ENCODE measurements at places on chromosomes 1 and 21.

- no peak for DNase-seq
Measured at GRCh38 chr21:37437376-37438080, 71.0 kb downstream of the DYRK1A start.

DNA sequence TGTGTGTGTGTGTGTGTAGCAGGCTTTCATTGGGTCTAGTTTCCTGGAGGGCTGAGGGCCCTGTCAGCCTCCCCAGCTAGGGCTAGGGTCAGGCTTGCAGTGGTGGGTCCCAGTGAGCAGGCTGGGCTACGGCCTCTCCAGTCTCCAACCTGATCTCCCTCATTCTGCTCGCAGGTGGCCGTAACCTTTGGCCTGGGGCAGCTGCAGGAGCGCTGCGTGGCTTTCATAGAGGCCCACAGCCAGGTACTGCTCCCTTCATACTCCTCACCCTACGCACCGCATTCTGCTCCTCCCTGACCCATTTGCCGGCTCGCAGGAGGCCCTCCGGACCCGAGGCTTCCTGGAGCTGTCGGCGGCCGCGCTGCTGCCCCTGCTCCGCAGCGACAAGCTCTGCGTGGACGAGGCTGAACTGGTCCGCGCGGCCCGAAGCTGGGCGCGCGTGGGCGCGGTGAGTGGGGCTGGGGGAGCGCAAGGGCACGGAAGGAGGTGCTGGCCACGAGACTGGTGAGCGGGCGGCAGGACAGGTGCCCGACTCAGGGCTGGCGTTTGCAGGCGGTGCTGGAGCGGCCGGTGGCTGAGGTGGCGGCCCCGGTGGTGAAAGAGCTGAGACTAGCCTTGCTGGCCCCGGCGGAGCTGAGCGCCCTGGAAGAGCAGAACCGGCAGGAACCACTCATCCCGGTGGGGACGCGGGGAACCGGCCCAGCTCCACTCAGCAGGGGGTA, 4.7 kb downstream of the BTBD19 start:
- no peak for DNase-seq

DNA sequence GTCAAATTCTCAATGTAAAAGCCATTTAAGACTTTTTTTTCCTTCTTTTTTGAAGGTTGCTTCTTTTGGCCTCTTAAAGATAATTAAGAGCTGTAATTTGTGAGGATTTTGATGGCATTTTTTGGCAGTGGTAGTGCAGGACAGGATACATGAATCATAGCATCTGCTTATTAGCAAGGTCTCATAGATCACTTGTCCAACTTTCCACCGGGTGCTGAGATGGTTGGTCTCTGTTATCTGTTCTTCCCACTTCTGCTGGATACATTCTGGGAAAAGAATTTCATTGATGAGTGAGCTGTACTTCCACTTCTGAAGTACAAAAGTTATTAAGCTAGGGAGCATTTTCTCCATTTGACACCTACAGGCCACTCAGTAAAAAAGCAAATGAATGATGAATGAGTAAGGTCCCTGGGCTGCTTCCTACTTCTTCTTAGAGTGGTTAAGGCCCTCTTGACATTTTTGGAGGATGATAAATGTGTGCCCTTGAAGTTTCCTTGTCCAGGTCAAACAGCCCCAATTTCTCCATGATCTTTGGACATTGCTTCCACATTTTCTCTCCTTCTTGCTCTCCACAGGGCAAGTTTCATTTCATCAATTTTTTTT, 100.6 kb downstream of the ROR1 start:
- DNase-seq: no peak

GRCh38 chr21:43634618-43635017, 24.7 kb downstream of the HSF2BP start:
- no peak for DNase-seq

DNA sequence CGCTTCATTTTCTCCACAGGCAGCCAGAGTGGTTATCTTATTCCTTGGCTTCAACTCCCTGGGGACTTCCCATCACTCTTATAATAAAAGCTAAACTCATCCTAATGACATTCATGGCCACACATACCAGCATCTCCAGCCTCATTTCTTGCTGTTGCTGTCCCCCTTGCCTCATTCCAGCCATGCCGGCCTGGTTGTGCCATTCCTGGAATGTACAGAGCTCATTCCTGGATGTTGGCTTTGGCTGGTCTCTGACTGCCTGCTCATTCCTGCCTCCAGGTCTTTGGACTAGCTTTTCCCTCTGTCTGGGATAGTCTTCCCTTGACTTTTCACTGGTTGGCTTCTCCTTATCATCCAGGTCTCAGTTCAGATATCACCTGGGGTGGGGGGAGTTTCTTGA, 2.4 kb upstream of the PEF1 start:
- DNase-seq: no peak

DNA sequence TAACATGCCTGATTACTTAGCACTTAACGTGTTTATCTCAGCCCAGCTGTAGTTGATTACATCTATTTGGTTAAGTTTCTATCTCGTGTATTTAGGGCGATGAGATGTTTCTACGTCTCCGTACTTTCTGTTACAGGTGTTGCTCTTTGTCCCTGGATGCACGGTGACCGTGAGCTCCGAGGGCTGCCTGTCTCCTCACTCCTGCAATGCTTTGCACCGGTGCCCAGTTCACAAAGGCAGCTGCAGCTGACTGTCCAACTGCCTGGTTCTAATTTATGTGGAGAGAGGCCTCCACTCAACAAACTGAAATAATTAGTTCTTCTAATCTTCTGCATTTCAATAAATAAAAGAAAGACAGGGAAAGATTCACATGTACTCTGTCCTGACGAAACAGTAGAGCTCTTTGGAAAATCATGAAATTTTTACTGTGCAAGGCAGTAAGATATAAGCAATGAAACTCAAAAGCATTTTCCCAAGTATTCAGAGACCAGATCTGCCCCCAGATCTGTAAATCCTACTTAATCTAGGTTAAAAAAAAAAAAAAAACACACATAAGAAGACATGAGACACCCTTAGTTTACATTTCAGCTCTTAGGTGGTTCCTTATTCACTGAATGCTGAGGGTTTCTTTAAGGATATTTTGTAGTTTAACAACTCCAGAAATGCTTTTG, 108.2 kb downstream of the TGFBR3 start:
- no peak for DNase-seq

GRCh38 chr21:42981214-42981523, 6.8 kb downstream of the PKNOX1 start:
- no peak for DNase-seq

DNA sequence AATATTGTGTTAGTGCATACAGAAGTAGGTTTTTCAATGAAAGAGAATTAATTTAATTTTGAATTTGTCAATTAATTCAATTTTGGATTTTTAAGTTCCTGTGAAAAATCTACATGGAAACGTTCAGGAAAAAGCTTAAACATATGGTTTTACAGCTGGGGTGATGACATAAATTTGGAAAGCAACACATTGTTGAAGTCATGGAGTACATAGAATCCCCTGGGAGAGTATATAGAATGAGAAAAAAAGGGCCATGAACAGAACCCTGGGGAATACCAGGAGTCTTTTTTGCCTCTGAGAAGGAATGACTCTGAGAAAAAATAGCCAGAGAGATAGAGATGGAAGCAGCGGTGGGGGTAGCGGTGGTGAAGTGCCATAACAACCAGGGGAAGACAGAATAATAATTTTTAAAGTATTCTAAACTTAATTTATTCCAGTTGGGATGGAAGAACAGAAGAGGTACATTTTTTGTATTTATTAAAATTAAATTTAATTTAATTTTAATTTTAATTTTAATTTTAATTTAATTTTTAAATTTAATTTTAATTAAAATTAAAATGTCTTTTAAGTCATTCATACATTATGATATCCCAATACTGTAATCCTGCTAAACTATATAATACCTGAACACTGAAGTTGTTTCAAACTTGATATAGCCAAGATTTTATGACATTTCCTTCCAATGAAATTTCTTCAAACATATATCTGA, 48.9 kb downstream of the NME7 start:
- DNase-seq: no peak

GRCh38 chr1:64392109-64392508, 77.8 kb upstream of the CACHD1 start:
- no peak for DNase-seq

- no peak for DNase-seq
Measured at GRCh38 chr1:15106608-15107007, 46.9 kb upstream of the TMEM51 start.

DNA sequence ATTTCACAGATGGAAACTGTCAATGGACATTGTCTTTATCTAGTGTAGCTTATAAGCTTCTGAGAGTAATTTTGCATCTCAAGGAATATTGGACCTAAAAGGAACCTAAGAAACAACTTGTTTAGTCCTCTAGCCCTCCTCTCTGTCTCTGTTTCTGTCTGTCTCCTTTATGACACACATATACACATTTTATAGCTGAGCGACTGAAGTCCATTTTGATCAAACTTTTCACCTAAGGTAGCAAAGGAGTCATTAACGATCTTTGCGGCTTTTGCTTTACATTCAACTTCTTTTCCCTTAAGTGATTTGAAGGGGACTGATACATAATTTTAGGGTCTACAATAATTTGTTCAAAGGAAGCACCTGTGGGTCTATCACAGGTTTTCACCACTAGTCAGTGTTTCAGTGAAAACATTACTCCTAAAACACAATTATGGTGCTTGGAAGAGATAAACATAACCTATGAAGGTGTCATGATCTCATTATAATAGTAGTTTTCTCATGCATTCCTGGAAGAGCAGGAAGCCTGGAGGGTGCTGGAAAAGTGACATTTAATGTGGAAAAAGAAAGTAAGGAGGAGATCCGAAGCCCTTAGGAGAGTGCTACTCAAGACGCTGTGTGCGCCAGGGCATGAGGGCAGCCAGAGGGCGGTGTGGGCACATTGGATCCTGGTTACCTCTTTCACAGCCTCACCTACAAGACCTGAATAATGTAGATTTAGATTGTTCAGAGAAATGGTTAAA, 248.6 kb downstream of the DNM3 start:
- DNase-seq: peak; percentile 2

- DNase-seq: no peak
Measured at GRCh38 chr1:64975740-64976139, 9.4 kb upstream of the JAK1 start.

- no peak for DNase-seq
Measured at GRCh38 chr1:27003745-27004470, 8.7 kb downstream of the TENT5B start.

DNA sequence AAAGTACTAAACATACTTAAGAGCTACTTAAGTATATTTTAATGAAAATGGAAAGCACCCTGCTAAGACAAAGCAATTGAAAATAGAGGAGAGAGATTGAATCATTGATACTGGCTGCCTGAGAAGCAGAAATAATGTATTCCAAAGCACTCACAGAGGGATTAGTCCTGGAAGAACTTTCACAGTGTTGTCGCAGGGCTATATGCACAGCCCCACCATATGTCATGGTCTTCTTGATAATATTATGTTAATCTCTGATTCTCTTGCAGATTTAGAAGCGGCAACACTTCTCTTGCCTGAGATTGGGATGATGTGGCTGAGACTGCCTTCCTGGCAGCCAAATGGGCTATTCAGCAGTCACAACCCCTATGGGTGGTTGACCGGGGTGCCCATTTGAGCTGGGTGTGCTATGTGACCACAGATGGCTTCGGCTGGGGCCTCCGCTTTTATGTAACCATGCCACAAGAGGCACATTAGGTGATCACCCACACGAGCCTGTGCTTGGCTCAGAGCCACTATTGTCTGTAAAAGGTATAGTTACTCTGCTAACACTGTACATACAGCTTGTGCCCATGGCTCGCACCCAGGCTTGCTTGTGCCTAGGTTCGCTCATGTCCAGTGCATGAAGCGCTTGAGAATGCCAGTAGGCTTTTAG, 152.2 kb upstream of the SGIP1 start:
- no peak for DNase-seq

GRCh38 chr1:160206421-160207117, 1.4 kb downstream of the PEA15 start:
- no peak for DNase-seq

- DNase-seq: no peak
Measured at GRCh38 chr21:39972471-39972870, 105.2 kb downstream of the PCP4 start.

DNA sequence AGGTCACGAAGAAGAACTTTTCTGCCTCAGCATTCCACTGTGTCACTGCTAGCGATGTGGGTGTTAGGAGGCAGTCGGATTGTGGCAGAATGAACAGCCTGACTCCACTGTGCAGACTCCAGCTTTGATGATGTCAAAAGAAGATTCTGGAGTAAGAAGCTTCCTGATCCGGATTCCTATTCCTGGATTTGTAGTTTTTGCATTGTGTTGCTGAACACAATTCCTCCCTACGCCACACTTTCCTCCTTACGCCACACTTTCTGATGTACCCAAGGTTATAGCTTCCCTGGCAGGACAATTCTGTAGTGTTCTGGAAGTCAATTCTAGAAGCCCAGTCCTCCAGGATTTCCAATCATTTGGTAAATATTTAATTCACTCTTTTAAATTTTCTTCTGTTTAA, 665.2 kb upstream of the ADGRL2 start:
- DNase-seq: no peak

All from NCI-H1092 (cell line).